ENCODE measurements at places on chromosomes 7 and 10.
A peak's percentile ranks its signal among the peaks of the same experiment; 100 is the strongest.

DNA sequence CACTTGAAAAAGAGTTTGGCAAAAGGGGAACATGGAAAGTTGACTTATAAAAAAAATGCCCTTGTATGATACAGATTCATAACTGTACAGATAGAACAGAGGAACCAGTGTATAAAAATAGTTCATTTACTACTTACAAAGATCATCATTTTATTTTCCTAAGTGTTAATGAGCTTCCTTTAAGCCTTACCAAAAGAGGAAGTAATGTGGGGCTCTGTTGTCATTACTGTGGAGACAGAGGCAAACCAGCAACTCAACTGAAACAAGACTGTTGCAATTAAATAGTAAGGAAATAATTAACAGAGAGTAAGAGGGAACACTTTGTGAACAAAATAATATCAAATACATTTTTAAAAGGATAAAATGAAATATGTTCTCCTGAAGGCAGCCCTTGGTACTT, 526.2 kb upstream of the ADARB2 start:
- DNase-seq = no peak

DNA sequence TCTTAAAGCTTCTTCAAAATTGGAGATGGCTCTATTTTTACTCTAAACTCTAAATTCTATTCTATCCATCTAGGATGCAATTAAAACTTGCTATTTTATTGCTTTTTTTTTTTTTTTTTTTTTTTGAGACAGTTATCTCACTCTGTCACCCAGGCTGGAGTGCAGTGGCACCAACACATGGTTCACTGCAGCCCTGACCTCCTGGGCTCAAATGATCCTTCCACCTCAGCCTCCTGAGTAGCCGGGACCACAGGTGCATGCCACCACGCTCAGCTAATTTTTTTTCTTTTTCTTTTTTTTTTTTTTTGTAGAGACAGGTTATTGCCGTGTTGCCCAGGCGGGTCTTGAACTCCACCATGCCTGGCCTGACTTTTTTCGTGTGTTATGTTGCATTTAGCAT, 41.2 kb downstream of the DNAJC1 start:
- DNase-seq = no peak

- no peak for DNase-seq
These were observed 459.3 kb upstream of the NRP1 start for GRCh38 chr10:33793793-33794192.

DNA sequence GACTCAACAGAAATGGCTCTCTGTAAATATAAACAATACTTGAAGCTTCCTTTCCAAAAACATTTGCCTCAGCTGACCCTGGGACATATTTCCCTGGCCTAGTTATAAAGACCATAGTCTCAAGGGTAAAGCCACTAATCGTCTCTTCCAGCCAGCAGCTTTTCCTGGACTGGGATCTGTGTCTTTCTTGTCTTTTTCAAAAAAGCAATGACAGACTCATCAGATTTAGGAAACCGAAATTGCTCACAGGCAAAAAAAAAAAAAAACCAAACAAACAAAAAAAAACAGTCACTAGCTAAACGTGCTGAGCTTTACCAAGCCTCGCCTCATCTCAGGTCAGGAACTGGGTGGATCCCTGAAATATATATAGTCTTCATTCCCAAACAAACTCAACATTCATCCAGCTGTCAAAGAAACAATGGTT, 23.5 kb downstream of the STN1 start:
- no peak for DNase-seq

DNA sequence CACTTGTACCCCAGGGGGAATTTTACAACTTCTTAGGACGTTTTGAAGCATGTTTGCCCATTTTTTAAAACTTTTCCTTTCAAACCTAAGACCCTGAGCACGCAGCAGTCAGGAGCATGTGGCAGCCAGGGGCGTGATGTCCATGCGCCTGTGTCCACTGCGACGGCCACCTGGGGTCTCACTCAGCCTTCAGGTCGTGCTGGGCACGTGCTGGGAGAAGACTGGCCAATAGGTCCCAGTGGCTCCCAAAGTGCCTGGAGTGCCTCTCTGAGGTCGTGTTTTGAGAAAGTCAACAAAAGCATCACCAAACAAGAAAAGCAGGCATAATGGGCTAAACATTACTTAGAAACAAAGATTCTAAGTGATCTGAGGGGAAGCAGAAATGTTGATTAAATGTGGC, 14.8 kb downstream of the LRRC27 start:
- no peak for DNase-seq

GRCh38 chr10:89003344-89003743, 12.7 kb downstream of the FAS start:
- DNase-seq = no peak

GRCh38 chr7:28900311-28900710, 57.8 kb downstream of the TRIL start:
- peak; percentile 68 for DNase-seq

Measured in ecto neural progenitor cell (in vitro differentiated cells).